ENCODE measurements at places on chromosomes 16 and 17.

GRCh38 chr16:68596266-68596665, 48.8 kb upstream of the CDH3 start:
- no peak for DNase-seq

- peak; percentile 46 for DNase-seq
These were observed 3.7 kb downstream of the SLC52A1 start for GRCh38 chr17:5031365-5032082.

GRCh38 chr16:54446639-54447038, 160.1 kb upstream of the IRX3 start:
- DNase-seq = no peak

GRCh38 chr16:89536371-89536770, 24.1 kb upstream of the RPL13 start:
- no peak for DNase-seq

DNA sequence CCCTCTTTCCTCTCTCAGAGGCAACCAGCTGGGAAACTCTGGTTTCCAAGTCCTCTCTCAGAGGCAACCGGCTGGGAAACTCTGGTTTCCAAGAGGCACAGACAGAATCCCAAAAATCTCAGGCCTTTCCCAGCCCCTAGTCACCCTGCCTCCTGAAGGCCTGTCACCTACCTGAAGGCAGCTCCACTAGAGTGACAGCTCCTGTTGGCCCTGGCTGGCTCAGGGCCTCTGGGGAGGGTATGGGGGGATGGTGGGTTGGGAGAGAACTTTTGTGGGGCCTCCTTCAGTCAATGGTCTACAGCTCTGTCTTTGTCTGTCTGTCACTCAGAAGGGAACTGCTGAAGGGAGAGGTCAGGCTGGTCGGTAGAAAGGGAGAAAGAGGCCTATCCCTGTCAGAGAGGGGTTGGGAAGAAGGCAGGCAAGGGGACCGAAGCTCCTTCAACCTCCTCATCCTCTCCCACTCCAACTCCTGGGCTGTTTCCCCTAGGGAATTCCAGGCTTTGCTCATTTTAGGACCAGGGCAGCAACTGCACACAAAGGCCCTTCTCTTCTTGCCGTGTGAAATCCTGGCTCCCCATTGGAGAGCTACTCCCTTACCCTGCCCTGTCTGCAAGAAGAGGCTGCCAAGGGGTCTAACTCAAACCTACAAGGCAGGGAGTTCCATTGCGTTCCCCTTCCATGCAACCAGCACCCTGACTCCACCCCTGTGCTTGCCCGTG, 23.6 kb downstream of the COPZ2 start:
- DNase-seq = no peak

GRCh38 chr17:72386619-72387237, 265.9 kb downstream of the SOX9 start:
- no peak for DNase-seq

DNA sequence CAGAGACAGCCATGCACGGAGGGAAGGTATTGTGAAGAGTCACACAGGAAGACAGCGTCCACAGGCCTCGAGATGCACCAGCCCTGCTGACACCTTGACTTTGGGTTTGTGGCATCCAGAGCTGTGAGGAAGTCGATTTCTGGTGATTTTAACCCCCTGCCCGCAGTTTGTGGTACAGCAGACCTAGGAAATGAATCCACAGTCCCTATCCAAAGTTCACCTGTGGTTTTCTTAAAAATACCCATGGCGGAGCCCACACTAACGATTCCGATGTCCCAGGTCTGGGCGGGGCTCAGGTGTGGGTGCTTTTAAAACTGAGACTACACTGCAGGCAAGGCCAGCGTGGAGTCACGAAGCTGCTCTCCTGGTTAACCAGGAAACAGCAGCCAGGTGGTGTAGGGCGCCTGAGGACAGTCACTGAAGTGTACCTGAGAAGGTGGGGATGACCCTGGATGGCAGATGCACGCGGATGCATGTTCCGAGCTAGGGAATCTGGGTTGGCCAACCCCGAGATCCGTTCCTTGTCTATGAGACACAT, 14.4 kb upstream of the MEAK7 start:
- no peak for DNase-seq

DNA sequence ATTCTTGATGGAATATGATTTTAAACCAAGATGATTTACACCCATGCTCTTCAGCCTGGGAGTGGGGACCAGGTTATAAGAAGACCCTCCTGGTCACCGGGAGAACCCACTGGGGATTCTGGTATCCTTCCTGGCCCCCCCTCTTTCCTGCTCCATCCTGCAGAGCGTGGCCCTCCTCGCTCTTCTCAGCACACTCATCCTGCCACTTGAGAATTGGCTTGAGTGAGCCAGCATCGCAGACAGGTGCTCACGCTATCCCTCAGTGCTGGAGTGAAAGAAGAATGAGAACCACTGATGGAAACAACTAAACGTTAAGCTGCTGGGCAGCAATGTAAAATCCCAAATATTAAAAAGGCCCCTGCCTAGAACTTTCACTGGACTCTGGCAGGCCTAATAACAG, 98.0 kb downstream of the CYTH1 start:
- no peak for DNase-seq

DNA sequence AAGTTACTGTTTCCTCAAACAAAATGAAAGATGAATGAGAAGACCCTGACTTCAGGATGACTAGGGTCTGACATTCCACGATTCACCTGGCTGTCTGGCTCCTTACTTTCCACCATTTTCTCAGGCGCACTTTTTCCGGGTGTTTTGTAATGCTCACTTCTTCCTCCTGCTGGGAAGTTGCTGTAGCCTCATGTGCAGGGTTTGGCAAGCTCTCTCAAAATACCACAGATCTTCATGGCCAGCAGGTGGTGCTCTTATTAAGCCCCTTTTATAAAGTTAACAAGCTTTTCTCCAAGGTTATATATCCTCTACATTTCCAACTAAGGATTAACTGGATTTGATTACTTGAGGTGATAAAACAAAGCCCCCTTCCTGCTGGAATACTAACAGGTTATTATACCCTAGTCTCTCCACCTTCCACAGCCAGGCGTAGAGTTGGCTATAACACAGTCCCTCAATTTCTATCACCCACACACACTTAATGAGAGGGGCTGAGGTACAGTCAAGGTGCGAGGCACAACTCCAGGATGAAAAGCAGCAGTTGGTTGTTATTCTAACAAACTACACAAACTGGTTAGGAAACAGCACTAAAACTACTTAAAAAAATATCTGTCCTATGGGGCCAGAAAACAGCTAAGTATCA, 45.4 kb downstream of the STH start:
- DNase-seq = peak; percentile 41

GRCh38 chr16:22282254-22282892, 14.8 kb upstream of the POLR3E start:
- no peak for DNase-seq

GRCh38 chr16:9946022-9946720, 236.1 kb downstream of the GRIN2A start:
- DNase-seq = no peak

DNA sequence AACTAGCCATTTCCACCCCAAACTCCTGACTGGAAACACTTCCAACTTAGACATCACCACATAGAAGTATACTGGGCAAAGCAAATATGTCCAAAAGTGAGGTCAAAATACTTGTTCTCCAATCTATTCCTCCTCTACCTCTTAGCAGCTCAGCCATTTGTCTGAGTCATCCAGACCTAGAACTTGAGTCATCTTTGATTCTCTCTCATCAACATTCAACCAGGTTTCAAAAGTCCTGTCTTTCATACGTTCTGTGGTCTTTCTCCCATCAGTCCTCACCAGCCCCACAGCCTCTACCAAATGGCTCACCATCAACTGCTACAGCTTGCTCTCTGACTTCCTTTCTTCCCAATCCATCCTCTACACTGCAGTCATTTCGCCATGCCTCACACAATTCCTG, 6.8 kb downstream of the ANKFY1 start:
- DNase-seq = no peak

DNA sequence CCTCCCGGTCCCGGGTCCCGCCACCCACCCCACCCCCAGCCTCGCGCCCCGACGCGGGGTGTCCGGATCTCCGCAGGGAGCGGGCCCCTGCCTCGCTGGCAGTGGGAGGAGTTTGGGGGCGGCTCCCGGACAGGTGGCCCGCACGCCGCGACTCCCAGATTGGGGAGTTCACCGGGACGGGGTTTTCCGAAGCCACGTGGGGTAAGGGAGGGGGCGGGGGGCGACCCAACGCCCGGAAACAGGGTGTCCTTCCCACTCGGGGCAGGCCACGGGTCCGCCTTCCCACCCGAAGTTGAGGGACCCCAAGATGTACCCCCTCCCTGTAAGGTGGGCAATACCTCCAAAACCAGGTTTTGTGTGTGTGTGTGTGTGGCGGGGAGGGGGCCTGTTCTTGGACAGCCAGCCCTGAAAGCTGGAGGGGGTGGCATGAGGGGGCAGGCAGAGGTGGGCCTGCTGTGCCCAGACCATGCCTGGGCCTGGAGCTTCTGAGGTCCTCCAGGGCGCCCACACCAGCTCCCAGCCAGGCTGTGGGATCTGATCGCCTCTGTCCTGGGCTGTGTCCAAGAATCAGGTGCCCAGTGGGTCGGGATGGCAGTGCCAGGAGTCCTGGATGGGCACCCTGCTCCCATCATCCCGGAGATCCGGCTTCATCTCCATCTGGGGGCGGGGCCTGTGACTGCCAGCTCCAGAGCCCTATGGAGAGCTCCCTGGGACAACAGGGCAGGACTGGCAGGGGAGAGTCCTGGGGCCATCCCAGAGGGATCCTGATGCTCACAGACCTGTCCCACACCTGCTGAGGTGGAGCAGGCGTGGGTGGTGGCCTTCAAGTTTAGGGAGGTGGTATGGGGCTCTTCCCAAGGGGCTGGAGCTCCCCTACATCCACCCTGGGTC, 767 bp downstream of the SYNGR2 start:
- DNase-seq = no peak

DNA sequence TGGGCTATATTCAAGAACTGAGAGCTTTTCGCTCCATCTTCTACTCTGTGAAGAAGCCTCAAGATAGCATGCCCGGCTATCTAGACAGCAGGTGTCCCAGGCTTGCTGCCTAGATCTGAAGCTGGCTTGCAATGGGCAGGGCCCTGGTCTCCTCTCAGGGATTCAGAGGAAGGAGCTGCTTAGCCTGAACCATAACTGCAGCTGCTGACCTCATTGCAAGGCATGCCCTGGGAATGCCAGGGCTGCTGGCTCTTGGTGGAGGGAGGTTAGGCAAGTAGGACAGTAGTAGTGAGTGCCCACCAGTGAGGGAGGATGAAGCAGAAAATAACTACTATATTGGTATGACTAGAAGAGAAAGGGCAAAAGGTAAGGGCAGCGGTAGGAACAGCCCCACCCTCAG, 21.3 kb upstream of the SLC35B1 start:
- DNase-seq = no peak

DNA sequence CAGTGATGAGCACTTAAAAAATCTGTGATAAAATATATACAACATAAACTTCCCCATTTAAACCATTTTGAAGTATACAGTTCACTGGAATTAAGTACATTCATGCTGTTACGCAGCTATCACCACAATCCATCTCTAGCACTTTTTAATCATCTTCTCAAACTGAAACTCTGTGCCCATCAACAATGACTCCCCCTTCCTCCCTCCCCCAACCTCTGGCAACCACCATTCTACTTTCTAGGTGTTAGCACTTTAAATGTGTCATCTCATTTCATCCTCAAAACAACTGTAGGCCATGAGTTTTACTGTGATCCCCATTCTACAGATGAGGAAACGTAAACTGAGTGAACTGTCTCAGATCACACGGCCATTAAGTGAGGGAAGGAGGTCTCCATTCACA, 13.8 kb upstream of the TMEM98 start:
- no peak for DNase-seq

DNA sequence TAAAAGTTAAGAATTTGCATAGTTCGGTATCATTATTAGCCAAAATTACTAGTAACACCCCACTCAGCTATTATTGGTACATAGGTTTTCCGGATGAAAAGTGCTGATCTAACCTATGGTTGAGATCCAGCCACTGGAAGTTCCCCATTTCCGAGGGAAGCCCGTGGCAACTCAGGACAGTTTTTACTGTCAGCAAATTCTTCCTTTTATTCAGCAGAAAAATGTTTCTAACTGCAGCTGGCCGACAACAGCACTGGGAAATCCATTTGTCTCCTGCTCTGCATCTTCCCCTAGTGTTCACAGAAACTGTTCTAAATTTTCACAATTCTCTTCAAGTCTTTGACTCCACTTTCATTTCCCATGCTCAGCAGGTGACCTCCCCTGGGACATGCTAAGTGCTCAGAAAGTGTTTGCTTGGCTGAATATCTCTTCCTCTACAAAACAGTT, 15.5 kb upstream of the MMD start:
- DNase-seq = no peak

GRCh38 chr17:5530265-5531084, 44.1 kb downstream of the MIS12 start:
- DNase-seq = no peak

GRCh38 chr17:80318166-80318565, 57.5 kb downstream of the RNF213 start:
- no peak for DNase-seq

- no peak for DNase-seq
These were observed 95.9 kb downstream of the ABCC1 start for GRCh38 chr16:16045296-16045695.

DNA sequence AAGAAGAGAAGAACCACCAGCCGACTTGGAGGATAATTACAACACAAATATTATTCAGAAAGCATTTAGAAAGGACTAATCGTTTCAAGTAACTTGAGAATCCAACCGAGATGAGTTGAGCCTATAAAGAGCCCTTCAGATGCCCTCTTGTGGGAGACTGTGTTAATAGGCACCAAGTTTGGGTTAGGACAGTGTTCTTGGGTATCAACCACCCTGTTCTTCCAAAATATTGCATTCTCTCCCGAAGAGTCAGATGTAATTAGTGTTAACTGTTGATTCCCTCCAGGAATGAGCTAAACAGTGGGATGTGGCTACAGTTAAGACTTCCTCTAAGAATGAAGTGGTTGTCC, 87.8 kb upstream of the NOL11 start:
- no peak for DNase-seq

- no peak for DNase-seq
These were observed 6.8 kb downstream of the THUMPD1 start for GRCh38 chr16:20734782-20735181.

GRCh38 chr17:80938556-80938955, 53.1 kb upstream of the CHMP6 start:
- no peak for DNase-seq

DNA sequence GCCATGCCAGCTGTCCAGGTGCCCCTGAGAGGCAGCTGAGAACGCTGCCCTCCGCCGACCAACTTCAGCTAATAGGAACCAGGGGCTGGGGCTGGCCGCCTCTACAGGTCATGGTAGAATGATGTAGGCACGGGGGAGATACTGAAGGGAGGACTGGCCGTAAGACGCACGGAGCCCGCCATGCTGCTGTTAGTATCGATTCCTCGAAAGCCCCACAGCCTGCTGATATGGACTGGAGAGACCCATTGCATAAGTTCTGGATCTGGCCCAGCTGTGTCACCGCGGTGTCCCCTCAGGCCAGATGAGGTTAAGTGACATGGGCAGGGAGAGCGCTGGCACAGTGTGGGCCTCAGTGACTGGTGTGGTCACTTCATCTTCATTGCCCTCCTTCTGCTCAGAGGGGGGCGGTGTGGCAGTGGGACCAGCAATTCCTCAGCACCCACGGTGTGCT, 75.6 kb downstream of the AMFR start:
- no peak for DNase-seq
